Stimulated activated CD4-positive, alpha-beta T cell treated with anti-CD3 and anti-CD28 coated beads, Interleukin-12 subunit alpha, Interleukin-12 subunit beta, amount 100 ng/mL, for 24 hours (primary cell): ENCODE measurements at places on chromosomes 1 and 21.

GRCh38 chr1:10033359-10033845 is 644 bp downstream of the UBE4B start:
- peak; percentile 1 for DNase-seq

DNA sequence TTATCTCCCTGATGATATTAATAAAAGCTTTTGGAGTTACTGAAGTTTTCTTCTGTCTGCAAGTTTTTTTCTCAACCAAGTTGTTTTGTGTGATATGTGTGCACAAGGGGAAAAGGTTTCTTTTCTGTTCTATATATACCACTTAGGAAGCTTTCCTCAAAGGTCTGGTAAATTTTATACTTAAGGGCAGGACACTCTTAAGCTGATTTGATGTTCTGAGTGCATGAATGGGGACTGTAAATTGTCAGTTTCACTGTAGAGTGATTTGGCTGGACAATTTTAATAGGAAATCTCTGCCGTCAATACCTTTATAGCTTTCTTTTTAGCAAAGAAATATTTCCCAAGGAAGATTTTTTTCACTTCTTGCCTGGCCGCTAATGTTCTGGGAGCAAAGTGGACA is 354.7 kb downstream of the TGFB2 start:
- DNase-seq = no peak

GRCh38 chr1:71236503-71236902 is 155.7 kb upstream of the ZRANB2 start:
- DNase-seq = no peak

DNA sequence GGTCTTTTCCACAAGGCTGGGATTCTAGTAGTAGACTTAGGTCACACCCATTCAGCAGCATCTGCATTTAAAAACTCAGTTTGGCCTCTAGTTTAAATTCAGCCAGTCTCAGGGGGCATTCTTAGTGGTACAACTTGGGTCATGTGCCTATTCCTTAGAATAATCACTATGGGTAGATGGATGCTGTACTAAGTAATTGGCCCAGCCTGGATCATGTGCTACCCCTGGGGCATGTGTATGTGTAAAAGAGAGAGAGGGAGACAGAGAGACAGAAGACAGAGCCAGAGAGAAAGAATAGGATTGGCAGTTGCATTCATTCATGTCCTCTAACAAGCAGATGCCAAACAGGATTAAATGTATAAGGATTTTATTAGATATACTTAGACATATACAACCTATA is 13.6 kb upstream of the SYT14 start:
- DNase-seq = no peak

GRCh38 chr1:199976496-199977144 is 50.9 kb upstream of the NR5A2 start:
- no peak for DNase-seq
